ENCODE measurements at places on chromosomes 16 and 17.
A peak's percentile ranks its signal among the peaks of the same experiment; 100 is the strongest.

DNA sequence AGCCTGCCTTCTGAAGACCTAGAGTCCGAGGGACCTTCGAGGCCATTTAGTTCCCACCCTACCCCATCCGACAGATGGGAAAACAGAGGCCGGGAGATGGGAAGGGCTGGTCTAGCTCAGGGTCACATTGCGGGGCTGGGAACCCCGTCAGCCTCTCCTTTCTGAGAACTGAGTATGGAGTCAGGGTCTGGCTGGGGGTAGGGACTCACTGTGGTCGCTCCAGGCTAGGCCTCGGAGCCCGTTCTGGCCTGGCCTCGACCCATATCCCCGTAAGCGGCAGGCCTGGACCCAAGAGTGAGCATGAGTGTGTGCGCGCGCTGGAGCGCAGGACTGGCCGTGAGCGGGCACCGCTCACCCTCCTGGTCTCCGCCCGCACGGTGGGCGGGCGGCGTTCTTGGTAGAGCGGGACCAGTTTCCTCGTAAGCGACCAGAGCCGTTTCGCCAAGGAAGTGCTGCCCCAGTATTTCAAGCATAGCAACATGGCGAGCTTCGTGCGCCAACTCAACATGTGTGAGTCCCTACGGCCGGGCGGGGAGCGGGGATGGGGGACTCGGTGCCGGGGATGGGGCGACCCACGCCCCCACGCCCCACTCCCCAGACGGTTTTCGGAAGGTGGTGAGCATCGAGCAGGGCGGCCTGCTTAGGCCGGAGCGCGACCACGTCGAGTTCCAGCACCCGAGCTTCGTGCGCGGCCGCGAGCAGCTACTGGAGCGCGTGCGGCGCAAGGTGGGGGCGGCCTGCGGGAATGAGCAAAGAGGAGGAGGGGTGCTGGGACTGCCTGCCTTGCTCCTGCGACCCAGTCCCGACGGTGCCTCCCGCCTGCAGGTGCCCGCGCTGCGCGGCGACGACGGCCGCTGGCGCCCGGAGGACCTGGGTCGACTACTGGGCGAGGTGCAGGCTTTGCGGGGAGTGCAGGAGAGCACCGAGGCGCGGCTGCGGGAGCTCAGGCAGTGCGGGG, 855 bp downstream of the HSF4 start:
- DNase-seq: no peak

DNA sequence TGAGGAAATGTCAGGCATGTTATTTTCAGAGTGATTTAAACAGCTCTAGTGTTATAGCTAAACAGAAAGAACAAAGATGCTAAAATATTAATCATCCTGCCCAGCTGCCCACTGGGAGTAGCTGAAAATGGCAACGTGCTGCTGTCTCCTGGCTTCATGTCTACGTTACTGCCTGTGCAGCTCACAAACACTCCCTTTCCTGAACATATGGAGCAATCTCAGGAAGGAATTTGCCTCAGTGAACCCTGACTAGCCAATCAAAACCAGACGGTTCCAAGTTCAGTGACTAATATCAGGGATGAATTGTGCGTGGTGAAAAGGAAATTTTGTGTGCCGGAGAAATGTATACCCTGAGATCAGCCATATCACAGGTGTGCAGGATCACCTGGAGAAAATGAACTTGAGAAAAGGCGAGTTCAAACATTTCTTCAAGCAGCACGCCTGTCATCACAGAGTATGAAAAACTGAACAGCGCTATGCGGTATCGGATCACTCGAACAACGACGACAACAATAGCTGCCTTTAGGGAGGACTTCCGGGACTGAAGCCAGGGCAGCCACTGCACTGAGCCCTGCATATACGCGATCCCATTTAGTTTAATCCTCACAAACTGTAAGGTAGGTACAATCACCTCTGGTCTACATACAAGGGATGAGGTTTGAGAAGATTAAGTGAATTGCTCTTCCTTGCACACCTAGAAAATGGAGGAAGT, 110.3 kb downstream of the STX8 start:
- DNase-seq: no peak

- no peak for DNase-seq
Observed at GRCh38 chr17:42399948-42400843, 12.0 kb upstream of the STAT3 start.

DNA sequence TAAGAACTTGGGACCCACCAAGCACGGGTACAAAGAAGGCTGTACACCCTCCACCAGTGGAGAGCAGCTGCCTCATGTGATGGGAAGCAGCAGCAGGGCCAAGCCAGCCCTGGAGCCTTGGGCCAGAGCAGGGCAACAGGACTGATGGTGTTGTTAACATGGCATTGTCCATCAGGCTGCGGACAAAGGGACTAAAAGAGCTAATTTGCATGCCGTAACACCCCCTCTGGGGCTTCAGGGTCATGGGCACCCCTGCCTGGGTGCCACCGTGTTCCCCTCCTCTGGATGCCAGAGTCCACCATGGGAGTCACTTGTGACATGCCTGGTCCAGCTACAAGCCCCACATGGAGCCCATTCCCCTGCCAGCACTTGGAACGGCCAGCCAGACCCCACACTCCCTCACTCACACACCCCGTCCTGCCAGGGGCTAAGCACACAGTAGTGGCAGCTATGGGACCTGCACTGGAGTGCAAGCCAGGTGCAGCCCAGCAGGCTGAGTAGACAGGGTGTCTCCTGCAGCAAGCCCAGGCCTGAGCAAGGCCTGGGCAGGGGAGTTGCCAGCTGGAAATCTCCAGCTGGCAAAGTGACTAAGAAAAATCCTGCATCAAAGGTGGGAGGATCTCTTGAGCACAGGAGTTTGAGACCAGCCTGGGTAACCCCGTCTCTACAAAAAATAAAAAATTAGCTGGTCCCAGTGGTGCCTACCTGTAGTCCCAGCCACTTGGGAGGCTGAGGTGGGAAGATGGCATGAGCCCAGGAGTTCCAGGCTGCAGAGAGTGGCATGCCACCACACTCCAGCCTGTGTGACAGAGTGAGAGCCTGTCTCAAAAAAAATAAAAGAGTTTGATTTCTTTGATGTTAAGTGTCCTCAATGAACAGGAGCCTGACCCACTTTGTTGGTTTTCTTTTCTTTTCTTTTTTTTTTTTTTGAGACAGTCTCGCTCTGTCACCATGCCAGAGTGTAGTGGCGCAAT, 33.7 kb downstream of the NOL11 start:
- peak; percentile 74 for DNase-seq

GRCh38 chr17:40369923-40370322, 5.4 kb upstream of the GJD3 start:
- DNase-seq: no peak

DNA sequence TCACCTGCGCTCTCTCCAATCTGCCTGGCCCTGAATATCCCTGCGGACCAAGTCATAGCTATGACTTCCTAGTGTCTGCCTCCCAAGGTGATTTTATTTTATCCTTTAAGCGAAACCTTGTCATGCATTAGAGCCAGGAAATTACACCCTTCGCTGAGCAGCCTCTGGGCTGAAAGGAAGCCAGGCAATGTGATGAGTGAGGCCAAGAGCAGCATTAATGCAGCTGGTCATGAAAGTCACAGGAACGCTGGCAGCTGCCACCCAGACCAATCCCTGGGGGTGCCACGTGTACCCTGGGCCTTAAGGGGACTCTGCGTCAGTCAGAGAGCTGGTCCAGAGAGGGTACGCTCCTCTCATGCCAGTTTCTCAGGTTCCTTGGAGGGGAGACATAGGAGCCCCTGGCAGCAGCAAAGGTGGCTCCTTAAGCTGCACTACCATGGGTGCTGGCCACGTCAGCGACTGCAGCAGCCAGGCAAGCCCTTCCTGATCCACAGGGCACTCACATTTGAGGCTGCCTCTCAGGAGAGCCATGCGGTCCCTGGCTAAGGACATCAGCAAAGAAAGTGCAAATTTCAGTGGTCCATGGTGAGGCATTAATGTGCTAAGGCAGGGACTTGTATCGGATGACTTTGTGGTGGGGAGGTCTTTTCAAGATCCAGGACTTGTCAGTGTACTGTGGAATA, 42.7 kb upstream of the WSCD1 start:
- no peak for DNase-seq

GRCh38 chr17:17024778-17025300, 17.4 kb upstream of the MPRIP start:
- DNase-seq: no peak

- no peak for DNase-seq
Observed at GRCh38 chr17:29212681-29213121, 32.5 kb upstream of the MYO18A start.

- DNase-seq: no peak
Observed at GRCh38 chr17:18967916-18968315, 16.0 kb downstream of the SLC5A10 start.

GRCh38 chr17:82831041-82831817, 8.6 kb downstream of the ZNF750 start:
- DNase-seq: no peak

DNA sequence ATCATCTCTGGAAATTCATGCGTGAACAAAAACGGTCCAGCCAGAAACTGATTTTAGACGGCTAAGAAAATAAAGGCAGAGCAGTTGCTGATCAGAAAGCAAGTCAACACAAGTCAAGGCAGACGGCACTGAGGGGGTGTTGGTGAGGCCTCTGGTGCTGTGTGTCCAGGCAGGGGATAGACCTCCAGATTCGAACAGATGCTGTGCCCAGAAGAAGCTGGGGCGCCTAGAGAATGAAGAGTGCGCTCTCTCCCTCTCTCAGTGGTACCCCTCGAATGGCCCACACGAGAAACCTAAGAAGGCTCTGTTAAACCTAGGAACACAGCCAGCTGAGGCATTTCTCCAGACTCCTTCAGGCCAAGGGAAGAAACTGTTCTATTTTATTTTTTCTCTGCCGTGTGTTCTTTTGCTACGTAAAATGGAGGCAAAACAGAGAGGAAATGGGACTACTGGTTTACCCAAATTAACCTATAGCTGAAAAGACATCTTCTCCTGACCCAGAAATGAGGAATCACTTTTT, 178.3 kb downstream of the PMP22 start:
- DNase-seq: no peak

DNA sequence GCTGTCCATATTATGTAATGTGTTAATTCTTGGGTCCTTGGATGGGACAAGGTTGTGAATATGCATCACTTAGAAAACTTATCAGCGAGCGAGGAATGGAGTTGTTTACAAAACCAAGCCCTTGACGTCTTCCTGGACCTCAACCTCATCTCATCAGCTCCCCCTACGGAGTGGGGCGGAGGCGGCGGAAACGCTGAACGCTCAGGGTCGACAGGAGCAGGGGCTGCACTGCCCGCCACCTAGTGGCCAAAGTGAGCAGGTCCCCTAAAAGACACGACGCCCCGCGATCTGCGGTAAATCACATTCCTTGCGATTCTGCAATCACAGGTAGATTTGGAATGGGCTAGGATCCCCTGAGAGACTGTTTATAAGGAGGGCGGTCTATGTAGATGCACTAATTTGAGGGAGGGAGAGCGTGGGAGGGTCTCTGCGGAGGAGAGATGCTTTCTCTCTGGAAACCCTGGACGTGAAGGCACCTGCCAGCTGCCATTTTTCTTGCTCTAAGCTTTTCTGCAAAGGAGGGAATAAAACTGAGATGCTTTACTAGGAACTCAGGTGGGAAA, 5.4 kb upstream of the ICAM2 start:
- DNase-seq: peak; percentile 4

DNA sequence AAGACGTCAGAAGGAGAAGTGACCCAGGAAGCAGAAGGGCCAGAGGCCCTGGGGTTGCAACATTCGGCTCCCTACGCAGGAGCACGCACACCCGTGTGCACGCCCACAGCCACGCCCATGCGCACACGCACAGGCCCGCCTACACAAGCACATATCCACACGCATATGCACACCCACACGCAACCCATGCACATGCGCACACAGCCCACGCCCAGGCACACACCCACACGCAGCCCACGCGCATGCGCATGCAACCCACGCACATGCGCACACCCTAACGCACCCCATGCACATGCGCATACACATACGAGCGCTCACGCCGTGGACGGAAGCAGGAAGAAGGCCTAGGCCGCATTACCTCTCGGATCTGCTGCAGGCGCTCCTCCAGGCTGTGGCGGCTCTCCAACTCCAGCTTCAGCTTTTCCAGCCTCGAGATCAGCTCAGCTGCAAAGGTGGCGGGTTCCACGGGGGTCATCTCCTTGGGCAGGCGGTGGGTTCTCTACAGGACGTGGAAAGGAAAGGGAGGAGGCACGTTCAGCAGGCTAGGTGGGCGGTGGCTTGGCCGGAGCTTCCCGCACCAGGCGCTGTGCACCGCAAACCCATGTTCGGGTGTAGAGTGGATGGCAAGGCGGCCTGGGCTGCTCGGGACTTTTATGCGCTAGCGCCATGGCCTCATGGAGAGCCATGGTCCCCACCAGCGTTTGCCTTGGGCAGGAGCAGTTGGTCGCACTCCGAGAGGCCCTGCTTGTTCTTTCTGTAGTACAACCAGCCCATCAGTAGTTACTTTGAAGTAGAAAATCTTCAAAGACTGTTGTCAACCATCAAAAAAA, 23.4 kb downstream of the AXIN2 start:
- no peak for DNase-seq

DNA sequence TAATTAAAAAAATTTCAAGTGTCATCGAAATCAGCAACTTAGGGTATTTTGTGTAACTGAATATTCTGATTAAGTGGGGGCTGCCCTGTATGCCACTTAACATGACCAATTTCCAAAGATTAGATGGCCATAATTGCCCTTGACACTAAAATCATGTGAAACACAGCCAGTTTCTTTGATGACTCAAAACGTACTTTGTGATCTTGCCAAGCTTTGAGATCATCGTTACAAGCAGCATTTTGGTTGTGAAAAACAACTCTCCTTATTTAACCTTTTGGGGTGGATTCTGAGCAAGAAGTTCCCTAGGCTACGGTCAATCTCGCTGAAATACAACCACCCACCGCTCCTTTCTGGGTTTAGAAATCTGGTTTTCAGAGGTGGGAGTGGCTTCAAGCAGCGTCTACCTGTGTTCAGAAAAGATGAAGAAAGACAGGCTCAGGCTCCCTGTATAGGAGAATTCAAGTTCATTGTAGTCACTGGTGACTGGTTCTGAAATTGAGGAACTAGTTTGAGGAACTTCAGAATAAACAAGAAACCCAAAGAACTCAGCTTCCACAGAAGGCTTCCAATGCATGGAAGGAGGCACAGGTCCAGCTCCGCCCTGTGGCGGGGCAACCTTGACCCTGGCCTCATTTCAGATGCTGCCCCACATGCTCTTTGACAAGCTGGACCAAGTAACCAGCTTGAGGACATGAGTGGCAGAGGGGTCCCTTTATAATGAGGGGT, 9.4 kb downstream of the MAP3K14 start:
- DNase-seq: no peak

DNA sequence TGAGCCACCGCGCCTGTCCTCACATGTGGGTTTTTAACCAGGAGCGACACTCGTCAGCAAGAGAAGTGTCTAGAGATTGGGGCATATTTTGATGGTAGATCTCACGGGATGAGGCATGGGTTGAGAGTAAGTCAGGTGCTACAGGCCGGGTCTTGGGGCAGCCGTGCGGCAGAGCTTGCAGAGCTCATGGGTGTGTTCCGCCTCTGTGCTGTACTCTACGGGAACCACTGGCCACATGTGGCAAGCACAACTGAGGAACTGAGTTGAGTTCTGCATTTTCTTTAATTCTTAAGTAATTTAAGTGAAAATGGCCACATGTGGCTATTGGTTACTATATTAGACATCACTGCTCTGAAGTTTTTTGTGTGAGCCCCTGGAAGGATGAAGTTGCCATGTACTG, 9.6 kb downstream of the CLUAP1 start:
- DNase-seq: no peak
